ENCODE measurements at places on chromosomes 7 and 10.

- DNase-seq: no peak
Observed at GRCh38 chr7:113247198-113247597, 128.8 kb upstream of the SMIM30 start.

DNA sequence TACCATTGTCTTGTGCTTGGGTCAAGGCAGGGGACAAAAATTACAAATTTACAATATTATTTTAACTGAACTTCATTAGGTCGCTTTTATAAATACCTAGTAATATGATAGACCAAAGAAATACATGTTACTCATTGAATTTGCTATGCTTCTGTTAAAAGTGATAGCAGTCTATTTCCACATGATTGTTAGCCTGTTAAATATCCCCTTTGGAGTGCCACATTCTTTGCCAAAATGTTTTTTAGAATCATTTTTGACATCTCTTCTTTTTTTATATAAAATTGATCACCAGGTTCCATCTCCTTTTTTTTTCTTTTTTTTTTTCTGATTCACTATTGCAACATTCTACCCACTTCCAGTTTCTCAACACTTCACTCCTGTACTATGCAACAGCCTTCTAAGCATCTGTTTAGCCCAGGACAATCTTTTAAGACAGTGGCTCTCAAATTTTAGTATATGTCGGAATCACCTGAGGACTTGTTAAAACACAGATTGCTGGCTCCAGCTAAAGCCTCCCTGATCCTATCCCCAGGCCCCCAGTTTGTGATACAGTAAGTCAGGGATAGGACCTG lies 16.4 kb upstream of the NDUFA5 start:
- no peak for DNase-seq

DNA sequence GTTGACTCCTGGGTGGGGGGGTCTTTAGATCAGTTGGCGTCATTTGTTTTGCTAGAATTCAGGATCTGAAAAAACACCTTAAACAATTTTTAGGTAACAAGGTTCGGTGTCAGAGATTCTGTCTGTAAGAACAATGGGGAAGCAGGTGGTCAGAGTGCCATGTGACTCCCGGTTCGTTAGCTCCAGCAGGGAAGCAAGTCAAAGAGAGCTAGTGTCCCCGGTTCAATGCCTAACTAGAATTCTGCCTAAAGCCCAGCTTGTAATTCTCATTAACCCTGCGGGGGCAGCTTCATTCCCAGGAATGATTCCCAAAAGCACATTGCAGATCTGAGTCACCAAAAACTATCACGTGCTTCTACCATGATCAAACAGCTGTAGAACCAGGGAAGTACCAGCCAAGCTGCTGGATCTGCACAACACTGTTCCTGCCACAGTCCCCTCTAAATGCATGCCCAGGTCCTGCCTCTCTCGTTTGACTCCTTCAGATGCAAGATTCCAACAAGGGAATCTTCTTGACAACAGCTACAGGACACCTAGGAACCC lies 664.3 kb upstream of the CELF2 start:
- peak; percentile 42 for DNase-seq

DNA sequence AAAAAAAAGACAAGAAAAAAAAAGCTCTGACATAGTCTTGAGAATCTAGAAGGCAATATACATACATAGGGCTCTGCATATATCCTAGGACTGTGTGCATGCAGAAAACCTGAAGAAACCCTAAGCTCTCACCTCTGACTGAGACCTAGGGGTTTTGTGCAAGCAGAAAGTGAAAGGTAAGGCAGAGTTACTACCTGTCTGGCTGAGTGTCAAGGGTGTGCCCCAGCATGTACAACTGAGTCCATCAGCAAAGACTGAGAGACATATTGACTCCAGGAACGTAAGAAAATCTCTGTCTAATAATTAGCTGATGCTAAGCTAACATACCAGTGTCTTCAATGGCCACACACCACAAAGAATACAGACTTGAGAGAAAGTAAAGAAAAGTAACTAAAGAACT lies 16.3 kb upstream of the HNRNPH3 start:
- DNase-seq: no peak

DNA sequence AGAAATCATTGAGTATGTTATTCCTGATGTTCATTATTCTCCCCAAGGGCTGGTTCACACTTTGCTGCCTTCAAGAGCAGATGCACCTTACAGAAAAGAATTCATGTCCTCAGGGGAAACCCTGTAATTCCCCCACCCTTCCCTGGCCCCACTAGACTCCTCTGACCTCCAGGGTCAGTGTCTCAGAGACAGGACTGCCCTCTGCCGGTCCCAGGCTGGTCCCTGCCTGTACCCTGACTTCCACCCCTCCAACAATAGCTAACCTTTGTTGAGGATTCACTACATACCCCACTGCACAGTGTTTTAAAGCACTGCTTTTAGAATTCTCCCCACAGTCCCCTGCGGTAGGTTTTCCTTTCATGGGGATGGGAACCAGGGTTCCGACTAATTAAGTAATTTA lies 4.4 kb upstream of the SEPHS1 start:
- DNase-seq: no peak

Data from NCI-H146 (cell line).